NCI-H1105 (cell line): ENCODE measurements at places on chromosomes 12 and 14.
A peak's percentile ranks its signal among the peaks of the same experiment; 100 is the strongest.

GRCh38 chr12:22792138-22792537 is 167.2 kb downstream of the ETNK1 start:
- no peak for DNase-seq

- DNase-seq = no peak
These were observed 47.1 kb downstream of the IGF1 start for GRCh38 chr12:102433304-102433703.

DNA sequence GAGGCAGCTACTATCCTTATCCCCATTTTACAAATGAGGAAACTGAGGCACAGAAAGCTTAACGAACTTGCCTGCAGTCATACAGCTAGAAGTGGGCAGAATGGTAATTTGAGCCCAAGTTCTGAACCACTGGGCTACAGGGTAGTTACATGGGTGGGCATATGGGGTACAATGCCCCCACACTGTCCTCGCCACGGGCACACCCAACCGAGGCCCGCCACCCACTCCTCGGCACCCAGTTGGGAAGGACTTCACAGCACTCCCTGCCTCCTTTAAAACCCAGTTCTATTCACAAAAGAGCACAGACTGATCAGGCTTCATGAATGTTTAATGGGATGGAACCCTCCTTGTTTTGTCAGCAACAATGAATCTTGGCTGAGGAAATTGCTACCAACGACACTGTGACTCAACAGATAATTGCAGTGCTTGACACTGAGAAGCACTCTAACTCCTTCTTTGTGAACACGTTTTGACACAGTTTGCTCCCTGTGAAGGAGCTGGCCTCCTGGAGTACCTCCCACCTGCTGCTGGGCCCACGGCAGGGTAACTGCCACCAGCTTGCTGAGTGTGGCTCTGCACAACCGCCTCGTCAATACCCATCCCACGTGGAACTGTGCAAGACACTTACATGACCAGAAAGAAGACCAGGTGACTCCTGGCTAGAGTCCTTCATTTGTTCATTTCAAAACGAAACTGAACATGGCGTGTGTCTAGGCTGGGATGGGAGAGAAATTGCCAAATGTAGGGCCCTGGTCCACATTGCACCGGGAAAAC is 63.5 kb downstream of the CLMN start:
- DNase-seq = peak; percentile 65

- no peak for DNase-seq
These were observed 124.2 kb downstream of the NPAS3 start for GRCh38 chr14:33062881-33063280.

DNA sequence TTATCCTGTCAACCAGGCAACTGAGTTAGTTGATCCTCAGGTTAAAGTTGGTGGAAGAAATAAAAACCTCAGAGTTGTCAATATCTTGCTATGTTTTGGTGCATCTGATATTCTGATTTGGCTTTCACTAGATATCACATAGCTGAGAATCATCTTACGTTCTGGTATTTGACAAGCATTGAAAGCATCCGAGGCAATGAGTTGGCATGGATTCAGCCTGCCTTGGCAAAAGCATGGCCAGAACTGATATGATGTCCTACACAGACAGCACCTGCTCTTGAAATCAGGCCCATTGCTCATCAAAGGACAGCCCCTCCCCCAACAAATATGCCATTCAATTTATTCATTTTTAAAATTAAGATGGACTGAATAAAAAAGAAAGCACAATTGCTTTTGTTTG is 320.7 kb upstream of the ATP2B1 start:
- no peak for DNase-seq

DNA sequence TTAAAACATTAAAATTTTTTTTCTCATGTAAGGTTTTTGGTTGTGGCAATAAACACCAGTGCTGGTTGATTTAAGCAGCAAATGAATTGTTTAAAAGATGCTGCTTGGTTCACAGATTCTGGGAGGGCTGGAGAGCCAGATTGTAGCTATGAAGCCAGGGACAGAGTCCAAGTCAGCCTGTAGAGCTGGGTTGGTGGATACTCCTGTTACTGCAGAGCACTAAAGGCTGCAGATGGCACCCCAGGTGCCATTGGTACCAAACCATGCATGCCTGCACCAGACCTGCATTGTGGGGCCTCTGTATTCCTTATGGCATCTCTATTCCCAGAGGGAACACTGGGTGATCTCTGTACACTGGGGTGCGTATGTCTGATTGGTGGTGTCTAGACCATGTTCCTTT is 113.3 kb downstream of the SNAPC1 start:
- DNase-seq = no peak

DNA sequence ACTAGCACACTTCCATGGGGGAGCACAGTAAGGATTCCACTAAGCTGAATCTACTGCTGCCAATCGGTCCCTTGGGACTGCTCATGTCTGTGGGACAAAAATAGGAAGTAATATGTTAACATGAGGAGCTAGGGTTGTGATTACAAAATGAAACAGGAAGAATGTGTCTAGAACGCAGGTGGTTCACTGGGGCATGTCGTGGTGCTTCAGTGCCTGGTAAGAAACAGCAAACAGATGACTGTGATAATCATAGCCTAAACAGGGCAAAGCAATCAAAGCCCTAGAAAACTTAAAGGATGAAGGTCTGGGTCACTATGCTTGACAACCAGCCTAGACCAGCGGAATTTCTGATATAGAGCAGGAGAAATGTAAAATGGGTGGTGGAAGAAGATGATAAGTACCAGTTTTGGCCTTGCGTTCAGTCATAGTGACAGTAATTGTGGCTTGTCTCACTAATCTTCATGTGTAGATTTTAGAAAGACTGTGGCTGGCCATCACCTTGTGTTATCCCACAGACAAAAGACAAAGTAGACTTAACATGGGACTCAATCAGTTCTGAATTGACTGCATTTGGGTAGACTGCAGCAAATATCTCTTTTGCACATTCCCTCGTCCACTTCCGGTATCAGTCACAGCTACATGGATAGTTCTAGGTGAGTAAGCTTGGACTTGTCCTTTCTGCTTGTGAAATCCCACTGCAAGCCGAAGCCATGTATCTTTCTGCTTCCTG is 51.4 kb downstream of the WASHC3 start:
- DNase-seq = no peak

- no peak for DNase-seq
These were observed 4.3 kb downstream of the GRIP1 start for GRCh38 chr12:66674495-66675122.

- no peak for DNase-seq
These were observed 29.2 kb downstream of the CRADD start for GRCh38 chr12:93706387-93706786.

- DNase-seq = no peak
These were observed 62.6 kb upstream of the BBS10 start for GRCh38 chr12:76410781-76411180.

DNA sequence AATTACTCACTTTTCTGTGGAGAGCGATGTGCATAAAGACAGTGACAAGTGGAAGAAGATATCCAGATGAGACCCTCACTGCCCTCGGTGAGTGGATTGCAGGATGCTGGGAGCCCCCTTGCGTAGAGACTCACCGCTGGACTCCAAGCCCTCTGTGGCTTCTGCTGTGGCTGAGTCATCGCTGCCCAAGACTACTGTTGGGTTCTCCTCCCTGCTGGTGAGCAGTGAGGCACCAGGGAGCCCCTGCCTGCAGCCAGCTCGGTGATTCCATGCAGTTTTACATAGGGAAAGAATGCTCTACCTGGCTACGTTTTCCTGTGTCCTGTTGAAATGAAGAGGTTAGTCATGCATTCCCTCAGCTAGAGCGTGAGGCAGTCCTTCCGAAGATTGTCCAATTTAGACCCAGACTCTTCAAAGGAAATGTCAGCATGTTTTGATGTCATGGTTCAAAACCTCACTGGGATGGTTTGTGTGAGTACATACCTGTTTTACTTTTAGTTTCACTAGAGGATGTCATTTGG is 28.2 kb downstream of the TRAF3 start:
- DNase-seq = no peak

DNA sequence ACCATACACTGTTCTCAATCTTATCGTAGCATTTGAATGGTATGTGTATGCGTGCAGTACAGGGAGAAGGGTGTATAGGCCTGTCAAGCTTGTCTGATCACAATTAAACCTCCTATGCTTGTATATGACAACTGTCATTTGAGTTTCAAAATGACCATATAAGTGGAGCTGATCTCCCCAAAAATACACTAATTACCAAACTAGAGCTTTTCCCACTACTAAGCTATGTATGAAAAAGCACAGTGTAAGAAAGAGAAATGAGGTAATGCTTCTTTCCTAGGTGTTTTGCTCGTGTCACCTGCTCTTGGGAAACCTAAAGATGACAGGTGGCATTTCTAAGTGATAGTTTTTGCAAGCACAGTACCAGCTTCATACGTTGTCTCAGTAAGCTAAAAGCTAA is 1.1 kb upstream of the STK38L start:
- DNase-seq = no peak

DNA sequence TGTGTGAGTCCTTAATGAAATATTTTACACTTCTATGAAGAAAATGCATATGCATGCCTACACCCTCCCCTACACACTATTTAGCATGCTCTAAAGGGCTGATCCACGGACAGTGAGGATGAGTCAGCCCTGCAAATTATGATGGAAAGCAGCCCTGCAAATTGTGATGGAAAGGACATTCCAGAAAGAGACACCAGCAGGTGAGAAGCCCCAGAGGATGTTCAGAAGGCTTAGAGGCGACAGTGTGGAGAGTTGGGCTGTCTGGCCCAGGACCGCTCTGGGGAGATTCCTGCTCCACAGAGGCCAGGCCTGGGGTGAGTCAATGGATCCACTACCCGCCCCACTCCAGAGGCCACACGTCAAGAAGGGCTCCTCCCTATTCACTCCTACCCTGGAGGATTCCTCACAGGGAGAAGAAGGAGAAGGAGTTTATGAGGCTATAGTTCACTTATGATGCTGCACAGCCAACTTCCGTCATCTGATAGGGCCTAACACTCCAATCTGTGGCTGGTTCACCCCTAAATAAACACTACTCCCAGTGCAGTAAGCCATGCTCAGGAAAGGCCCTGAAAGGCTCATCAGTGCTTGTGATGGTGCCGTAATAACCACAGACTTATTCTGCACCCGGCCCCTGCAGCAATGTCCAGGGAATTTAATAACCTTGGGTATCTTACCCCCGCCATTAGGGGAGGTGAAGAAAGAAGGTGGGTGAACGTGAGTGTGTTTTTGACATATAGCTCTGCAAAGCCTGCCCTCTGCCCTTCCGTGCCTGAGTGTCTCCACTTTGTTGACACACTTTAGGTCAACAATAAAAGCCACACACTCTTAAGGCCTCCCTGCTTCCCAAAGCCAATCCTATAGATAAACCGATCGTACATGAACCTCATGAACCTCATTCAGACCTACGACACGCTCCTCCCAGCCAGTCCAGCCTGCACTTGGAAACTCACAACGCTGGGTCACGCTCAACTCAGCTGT is 46.4 kb downstream of the CLMN start:
- no peak for DNase-seq

DNA sequence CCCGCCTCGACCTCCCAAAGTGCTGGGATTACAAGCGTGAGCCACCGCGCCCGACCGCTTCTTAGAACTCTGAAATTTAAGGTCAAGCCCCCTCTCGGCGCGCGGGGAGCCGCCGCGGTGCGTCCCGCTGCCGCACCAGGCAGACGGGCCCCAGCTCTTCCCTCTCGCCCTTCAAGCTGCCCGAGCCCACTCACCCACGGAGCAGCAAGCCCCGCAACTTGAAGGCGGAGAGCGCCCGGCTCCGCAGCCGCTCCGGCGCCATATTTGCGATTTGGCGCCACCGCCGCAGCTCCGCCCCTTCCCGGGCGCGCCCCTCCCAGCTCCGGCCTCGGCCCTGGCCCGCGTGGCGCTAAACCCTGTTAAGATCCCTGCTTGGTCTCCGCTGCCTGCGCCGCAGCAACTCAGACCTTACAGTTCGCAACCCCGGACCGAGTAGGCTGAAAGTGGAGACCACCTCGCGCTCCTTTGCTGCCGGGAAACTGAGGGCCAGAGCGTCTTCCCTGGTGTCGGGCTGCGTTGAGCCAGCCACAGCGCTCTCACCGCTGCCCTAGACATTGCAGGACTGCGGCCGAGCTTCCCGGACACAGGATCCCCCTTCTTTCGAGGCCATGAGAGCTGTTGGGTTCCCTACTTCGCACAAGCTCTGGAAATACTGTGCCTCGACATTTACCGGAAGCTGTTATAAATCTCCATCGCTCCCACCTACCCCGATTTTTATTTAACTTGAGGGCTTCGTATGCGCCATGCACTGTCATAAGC is at the start of gene POLE2:
Gene POLE2 (minus strand): TSS at position 273 of the 759 bp plus-strand sequence. CDS start 11 bp downstream, at position 262.
- no peak for DNase-seq

GRCh38 chr12:119447618-119448017 is 113.1 kb downstream of the CCDC60 start:
- DNase-seq = no peak

DNA sequence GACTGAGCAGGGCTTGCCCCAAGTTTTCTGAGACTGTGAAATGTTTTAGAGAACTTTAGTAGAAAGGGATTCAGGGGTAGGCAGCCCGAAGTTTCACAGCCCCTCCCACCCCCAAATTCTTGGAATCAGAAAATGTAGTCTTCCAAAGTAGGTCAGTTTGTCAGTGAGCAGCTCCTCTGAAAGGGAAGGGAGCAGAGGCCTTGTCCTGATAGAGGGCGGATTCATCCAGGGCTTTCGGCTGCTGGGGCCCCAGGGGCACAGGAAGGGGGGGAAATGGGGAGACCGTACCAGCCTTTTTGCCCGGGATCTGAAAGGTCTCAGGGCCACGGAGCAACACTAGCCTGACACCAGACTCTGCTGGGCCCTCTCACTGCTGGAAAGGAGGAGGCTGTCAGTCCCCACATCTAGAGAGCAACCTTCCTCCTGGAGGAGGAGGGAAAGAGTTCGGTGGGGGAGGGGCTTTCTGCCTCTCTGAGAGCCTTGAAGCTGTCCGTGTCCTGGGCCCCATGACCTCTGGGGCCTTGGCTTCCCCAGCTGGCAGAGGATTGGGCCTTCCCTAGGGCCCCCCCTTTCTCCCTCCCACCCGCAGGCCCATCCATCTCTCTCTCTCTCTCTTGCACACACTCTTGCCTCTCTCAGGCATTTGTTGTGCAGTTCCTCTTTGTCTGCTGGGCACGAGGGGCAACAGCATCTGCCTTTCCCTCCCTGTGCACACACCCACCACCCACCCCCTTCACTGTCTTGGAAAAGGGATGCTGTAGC is at the start of gene IKZF4:
Gene IKZF4 (plus strand): TSS at position 621 of the 762 bp plus-strand sequence. CDS start 451 bp downstream, outside the sequence.
- no peak for DNase-seq

DNA sequence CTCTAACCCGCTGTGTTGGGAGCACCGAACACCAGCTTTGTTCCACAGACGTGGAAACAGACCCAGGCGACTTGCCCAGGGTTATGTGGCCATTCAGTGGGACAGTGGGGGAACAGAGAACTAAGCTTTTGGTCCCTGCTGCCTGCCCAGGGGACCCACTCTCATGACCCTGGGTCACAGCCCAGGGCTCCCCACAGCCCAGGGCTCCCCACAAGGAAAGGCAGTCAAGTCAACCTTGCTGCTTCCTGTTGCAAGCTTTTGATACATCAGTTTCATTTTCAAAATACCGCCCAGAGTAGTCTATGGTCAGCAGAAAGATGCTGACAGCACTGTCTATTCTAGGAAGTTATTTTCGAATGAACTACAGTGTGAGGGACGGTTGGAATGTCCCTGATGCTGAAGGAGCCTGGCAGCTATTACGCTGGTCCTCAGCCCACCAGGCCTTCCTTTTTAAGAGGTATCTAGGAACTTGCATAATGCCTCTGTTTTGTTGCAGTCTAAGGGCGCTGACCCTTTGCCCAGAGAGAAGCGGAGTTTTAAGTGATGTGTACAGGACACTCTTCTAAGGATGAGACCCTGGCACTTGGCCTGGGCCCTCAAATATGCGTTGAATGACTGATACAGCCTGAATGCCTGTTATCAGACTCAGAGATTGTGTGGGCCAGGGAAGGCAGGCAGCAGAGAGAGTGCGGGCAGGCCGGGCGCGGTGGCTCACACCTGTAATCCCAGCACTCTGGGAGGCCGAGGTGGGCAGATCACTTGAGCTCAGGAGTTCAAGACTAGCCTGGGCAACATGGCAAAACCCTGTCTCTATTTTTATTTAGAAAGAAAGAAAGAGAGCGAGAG is 12.6 kb upstream of the TTC7B start:
- no peak for DNase-seq
